ENCODE measurements at places on chromosomes 1 and 21.

GRCh38 chr1:86052948-86053698 is 103.4 kb downstream of the COL24A1 start:
- DNase-seq = no peak

DNA sequence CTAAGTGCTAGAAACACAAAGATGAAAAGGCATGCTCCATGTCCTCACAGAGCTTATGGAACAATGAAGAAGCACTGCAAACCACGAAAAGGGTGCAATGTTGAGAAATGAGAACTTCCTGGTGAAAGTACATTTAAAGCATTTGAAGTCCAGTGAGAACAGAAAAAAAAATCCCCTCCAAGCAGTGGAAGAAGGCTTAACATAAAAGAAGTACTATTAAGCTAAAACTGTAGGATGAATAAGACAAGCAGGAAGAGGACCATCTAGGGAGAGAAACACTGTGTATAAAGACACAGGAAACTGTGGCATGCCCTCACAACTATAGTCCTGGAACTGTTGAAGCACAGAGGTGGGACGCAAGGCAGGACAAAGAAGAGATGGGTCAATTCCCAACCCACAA is 10.0 kb downstream of the TP53BP2 start:
- no peak for DNase-seq

DNA sequence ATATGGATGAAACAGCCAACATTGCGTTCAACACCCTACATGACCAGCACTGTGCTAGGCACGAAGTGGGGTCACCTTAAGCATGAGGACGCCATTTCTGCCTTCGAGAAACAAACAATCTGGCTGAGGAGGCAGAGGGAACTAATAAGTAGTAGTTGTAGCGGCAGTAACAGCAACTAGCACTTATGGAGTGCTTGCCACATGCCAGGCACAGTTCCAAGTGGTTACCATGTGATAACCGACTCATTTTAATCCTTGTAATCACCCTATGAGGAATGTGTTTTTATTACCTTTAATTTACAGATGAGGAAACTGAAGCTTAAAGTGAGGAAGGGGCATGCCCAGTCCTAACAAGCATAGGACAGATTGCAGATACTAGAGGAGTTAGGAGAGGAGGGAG is 33.7 kb downstream of the KCND3 start:
- no peak for DNase-seq

DNA sequence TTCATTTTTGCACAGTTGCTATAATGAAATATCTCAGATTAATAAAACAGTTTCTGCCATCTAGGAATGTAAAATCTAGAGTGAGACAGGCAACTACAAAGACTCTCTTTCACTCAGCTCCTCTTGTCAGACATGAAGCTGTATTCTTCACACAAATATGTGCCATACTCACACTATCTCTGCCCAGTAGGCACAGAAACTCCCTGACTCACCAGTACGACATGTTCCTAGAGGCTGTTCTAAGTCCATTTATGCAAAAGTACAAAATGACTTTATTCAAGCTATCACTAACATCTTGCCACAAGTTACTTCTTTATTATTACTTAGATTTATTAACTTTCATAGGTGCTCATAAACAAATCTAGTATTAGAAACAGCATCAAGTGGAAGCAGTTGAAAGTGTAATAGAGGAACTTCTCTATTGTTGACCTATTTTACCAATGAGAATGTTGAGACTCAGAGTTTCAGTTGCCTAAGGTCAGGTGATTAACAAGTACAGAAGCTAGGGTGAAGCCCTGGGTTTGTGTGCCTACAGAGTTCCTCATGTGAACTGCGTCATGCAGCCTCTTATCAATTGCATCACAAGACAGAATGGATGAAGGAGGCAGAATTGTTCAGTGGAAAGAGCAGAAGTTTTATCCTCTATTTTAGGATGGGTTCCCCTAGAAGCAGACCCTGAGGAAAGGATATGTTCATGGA is 98.9 kb downstream of the RGS2 start:
- no peak for DNase-seq

- no peak for DNase-seq
Measured at GRCh38 chr1:5150191-5150590, 495.8 kb downstream of the AJAP1 start.

- no peak for DNase-seq
Measured at GRCh38 chr1:113881661-113882060, 5.7 kb downstream of the BCL2L15 start.
